ENCODE measurements at places on chromosomes 11 and 22.

DNA sequence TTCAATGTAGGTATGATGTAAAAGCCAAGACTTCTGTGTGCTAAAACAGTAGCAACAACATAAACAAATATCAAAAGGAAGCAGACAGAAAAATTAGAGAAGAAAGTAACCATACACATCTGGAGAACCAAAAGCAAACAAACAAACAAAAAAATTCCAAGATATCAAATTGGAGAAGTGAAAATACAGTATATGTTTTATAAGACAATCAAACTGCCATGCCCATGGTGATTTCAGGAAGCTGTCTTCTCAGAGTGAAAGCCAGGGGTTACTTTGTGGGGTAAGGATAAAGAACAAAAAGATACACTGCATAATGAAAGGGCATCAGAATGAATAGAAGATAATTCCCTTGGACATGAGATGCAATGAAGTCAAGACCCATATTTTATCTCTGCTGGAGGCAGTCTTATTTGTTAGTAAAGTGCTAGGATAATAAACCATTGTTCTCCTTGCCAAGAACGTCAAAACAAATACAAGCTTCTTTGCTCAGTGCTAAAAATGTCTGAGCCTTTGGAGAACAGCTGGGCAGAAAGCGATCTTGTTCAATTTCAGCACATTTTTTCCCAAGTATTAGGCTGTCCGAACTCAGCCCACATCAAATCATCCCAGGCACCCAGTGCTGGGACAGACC is 38.1 kb upstream of the LDLRAD3 start:
- no peak for DNase-seq

DNA sequence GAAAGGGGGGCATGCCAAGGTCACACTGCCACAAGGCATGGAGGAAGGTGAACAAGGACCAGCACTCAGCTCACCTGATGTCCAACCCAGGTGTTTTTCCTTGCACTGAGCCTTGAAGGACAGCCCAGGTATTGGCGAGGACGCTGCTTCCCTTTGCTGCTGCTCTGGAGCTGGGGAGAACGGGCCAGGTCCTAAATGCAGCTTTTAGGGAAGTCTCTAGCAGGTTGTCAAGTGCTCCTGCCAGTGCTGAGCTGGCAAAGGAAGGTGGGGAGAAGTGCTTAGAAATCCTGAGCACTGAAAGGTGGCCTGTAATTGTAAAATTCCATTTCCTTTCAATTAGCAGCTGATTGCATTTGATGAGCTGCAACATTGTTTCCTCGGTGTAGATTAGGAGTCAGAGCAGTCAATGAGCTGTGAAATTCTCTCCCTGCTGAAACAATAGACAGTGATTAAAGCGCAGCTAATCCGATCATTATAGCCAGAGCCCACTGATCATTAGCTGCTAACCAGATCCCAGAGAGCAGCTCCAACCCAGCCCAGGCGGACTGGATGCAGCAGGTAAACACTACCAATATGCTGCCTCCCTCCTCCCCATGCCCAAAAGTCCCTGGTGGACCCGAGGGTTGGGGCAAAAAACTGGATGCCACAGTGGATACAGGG is 507.6 kb downstream of the INSC start:
- DNase-seq, result no peak

DNA sequence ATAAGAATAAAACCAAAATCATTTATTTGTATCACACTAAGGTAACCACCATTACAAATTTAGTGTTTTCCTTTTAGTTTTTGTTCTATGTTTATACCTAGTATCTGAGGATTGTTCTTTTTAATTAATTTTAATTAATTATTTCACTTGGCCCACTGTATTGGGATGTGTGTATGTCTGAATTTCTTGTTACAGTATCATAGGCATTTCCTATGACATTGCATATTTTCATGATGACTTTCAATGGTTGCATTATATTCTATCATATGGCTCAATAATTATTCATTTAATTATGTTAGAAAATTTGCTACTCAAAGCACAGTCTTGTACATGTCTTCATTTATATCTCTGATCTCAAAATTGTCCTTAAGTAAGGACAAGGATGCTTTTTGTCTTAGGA is 41.0 kb downstream of the C11orf71 start:
- peak; percentile 62 for DNase-seq

- no peak for DNase-seq
Observed at GRCh38 chr22:19871023-19871844, 16.6 kb upstream of the GNB1L start.

- DNase-seq, result peak; percentile 25
Observed at GRCh38 chr22:40479887-40480538, 109.6 kb downstream of the SGSM3 start.

DNA sequence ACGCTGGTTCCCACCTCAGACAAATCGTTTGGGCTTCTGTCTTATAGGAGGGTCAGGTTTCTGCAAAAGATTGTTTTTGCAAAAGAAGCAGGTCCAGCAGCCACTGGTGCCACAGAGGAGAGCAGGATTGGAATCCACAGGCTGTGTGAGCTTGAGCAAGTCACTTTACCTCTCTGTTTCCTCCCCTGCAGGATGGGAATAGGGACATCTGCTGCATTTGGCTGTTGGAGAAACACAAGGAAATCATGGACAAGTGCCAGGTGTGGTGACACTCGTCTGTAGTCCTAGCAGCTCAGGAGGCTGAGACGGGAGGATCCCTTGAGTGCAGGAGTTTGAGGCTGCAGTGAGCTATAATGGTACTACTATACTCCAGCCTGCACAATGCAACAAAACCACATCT is 422.6 kb downstream of the MN1 start:
- no peak for DNase-seq

- peak; percentile 67 for DNase-seq
Observed at GRCh38 chr11:109960831-109961230, 132.4 kb upstream of the ZC3H12C start.

DNA sequence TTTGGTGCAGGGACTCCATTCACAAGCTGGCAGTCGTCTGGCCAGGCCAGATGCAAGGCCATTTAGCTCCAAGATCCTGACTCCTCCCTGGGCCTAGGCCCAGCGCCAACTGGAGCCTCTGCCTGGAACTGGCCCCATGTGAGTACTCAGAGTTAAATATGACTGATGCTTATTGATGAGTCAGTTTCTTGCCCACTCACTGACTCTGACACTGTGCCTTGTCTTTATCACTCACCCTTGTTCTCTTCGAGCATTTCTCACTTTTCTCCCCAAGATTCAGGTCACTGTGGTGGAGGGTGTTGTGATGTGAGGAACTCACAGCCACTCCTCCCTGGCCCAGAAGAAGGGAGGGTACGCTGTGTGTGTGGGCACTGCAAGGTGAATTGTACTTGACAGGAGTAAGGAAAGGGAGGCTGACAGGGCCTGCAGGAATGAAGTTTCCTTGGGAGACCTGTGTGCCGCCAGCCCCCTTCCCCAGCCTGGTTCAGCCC is 23.2 kb upstream of the ST3GAL4 start:
- peak; percentile 90 for DNase-seq

- DNase-seq, result no peak
Observed at GRCh38 chr11:16352707-16353106, 3.6 kb downstream of the SOX6 start.

GRCh38 chr11:73963861-73964260 is 13.0 kb downstream of the DNAJB13 start:
- DNase-seq, result no peak

GRCh38 chr11:107830915-107831540 is 27.6 kb downstream of the SLC35F2 start:
- no peak for DNase-seq

DNA sequence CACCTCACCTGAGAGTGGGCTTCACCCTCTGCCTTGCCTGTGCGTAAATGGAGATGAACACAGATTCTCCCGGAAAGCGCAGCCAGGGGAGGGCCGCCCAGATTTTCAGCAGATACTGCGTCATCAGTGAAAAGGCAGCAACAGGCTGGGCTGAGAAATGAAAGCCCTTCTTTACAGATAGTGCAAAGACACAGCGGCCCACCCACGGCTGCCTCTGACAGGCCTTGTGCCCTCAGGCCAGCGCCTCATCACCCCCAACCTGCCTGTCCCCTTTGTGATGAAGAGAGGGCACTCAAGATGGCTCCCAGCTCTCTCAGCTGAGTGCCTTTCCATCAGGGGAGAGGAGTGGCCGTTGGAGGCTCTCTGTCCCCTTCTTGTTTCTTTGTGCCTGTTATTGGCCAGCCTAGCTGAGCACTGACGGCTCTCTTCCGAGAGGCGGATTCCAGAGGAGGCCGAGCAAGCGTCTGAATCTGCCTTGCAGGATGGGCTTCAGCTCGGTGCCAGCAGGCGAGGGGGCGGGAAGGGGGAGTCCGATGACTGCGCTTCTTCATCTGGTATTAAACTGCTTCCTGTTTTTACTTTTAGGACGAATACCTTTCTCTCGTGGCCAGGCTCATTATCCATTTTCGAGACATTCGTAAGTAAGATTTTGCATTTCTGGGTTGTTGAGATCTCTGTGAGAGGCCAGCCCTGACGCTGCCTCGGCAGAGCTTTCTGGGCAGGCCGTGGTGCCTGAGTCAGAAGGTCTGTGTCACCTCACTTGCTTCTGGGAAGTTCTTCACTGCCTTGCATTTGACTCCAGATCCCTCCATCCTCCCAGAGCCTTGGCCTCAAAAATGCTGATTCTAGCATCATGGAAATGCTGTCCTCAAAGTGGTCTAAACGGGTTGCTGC is 43.7 kb downstream of the MED15 start:
- DNase-seq, result peak; percentile 49

DNA sequence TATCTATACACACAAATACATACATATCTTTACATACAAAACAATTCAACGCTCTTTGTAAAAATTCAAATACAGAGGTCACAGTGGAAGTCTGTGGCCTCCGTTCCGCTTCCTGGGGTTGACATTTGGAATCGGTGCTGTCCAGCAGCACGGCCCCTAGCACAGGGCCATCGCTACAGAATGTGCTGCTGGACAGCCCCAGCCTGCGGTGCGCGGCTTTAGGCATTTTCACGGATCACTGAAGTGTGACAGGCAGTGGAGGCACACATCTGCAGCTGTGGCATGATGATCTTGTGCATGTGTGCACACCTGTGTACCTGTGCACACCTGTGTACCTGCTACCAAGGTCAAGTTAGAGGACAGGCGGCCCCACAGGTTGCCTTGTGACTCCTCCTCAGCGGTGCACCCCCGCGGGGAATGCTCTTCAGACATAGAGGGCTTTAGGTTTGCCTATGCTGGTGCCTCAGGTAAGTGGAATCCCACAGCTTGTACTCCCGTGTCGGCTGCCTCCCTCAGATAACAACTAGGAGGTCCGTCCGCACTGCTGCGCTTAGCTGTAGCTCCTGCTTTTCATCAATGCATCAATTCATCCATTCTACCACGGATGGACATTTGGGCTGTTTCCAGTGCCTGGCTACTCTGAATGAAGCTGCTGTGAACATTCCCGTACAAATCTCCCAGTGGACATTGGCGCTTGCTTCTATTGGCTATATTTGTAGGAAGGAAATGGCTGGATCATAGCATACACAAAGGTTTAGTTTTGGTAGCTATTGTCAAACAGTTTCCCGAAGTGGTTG is 29.9 kb downstream of the GAL start:
- DNase-seq, result no peak

GRCh38 chr22:35921777-35922176 is 106.8 kb downstream of the RBFOX2 start:
- DNase-seq, result peak; percentile 92

- no peak for DNase-seq
Observed at GRCh38 chr11:47245611-47246357, 2.8 kb downstream of the ACP2 start.

- peak; percentile 10 for DNase-seq
Observed at GRCh38 chr11:128135451-128135850, 451.9 kb downstream of the ETS1 start.

- no peak for DNase-seq
Observed at GRCh38 chr11:839875-840617, 2.3 kb downstream of the POLR2L start.

GRCh38 chr11:27213232-27213660 is 149.8 kb downstream of the CCDC34 start:
- peak; percentile 99 for DNase-seq

DNA sequence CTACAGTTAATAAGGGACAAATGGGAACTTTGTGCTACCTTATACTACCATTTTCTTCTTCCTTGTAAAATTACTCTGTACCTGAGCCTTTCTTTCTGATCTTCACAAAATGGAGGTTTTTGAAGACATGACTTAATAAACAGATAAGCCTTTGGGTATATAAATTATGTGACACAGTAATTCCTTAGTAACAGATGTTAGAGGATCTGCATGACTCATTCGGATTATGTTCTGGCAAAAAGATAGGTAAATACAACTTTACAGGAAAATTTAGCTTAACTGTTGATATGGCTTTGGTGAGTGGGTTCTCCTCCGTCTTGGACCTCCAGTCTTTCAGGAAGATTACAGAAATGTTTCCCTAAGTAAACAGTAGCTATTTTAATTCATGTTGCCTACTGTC is 61.8 kb downstream of the BID start:
- DNase-seq, result no peak

- DNase-seq, result no peak
Observed at GRCh38 chr11:133818302-133818701, 27.0 kb downstream of the SPATA19 start.

- no peak for DNase-seq
Observed at GRCh38 chr11:27274854-27275395, 88.1 kb downstream of the CCDC34 start.

GRCh38 chr11:95232666-95233065 is 1.7 kb upstream of the SESN3 start:
- no peak for DNase-seq

DNA sequence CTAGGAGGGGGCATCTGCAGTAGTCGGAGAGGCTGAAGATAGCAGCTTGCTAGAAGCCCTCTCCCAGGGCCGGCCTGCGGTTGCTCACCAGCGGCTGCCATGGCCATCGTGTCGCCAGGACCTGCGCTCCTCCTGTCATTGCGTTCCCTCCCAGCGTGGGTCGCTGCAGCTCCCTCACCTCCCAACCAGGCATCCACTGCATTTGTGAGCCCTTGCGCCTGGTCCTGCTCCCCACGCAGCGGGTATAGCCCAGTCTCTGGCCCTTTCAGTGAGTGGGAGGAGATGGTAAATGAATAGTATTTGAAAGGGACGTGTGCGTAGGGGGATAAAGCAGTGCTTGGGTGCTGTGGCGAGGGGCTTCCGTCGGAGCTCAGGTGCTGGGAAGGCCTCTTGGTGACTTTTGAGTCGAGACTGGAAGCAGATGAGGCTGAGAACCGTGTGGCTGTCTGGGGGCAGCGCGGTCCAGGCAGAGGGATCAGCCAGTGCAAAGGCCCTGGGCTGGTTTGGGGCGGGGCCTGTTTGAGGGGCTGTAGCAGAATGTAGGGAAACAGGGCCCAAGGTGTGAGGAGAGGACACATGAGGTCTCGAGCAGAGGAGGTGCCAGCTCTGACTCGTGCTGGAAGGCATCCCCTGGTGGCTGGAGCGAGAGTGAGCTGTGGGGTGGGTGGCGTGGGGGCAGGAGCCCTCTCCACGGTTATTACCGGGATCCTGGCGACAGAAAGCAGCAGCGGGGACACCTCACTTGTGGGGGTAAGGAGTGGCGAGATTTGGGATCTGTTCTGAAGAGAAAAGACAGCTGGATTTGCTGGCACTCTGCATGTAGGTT is 39.3 kb downstream of the LRP5 start:
- no peak for DNase-seq

DNA sequence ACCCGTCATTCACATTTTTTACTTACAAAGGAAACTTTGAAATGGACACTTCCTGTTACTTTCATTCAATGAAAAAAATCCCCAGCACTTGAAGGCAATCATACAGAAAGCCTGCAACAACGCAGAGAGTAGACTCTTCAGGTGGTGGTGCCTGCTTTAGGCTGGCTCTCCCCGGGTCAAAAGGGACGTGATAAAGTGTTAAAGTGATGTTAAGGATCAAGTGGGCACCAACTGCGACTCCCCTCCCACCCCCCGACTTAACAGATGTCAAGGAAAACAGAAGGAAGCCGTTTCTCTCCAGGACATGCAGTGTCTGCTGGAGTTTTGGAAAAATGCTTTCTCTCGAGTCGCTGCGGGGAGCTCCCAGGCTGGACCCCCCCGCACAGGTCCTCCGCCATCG is 414 bp upstream of the PNPLA3 start:
- peak; percentile 8 for DNase-seq

All from fibroblast of skin of right biceps (primary cell).